Esophagus squamous epithelium (tissue), 5 donors: ENCODE measurements at places on chromosomes 5 and 9. TPM values are rescaled to one million over a fixed set of nuclear protein-coding genes. Genes with fewer than 3 reads are reported as not detected.

LCN15 gene
- total RNA-seq: not detected

EPB41L4B gene
- 3.8 TPM for total RNA-seq

PKD2L2 gene
- total RNA-seq: not detected

LECT2 gene
- total RNA-seq: not detected

ANKRD18A gene
- total RNA-seq: 0.95 TPM

PCDHB10 gene
- total RNA-seq: 1.2 TPM

TTLL11 gene
- 3.2 TPM for total RNA-seq

PCDHGC3 gene
- 39.2 TPM for total RNA-seq

LHX6 gene
- 0.95 TPM for total RNA-seq

SPATA31E1 gene
- total RNA-seq: not detected

BASP1 gene
- 5.2 TPM for total RNA-seq

NSA2 gene
- total RNA-seq: 76.1 TPM

CCL21 gene
- 3.7 TPM for total RNA-seq

LVRN gene
- total RNA-seq: not detected

TSSK1B gene
- total RNA-seq: 0.88 TPM
